HepG2 (cell line): ENCODE measurements at places on chromosomes 6 and 20. TPM values are rescaled to one million over a fixed set of nuclear protein-coding genes. Genes with fewer than 3 reads are reported as not detected.

- DNase-seq = no peak
These were observed 7.7 kb downstream of the HLA-B start for GRCh38 chr6:31349301-31349700.

The CLIC1 gene
- 445 and 602 TPM in 2 replicates for total RNA-seq

- DNase-seq = no peak
These were observed 398.3 kb downstream of the LAMA2 start for GRCh38 chr6:129281168-129281796.

The SYTL3 gene
- 0.11 and 0.17 TPM in 2 replicates for total RNA-seq

The NFYA gene
- total RNA-seq = 22.9 and 52.0 TPM in 2 replicates
